ENCODE measurements at places on chromosomes 11 and 22. TPM values are rescaled to one million over a fixed set of nuclear protein-coding genes. Genes with fewer than 3 reads are reported as not detected.
A peak's percentile ranks its signal among the peaks of the same experiment; 100 is the strongest.

The TSPAN32 gene
- polyA plus RNA-seq: 5.4 TPM

The KCNJ5 gene
- 0.59 TPM for polyA plus RNA-seq

The SPATA19 gene
- not detected for polyA plus RNA-seq

The RHBDD3 gene
- polyA plus RNA-seq: 19.9 TPM

The PTPN5 gene
- 0.18 TPM for polyA plus RNA-seq

The HEPHL1 gene
- polyA plus RNA-seq: not detected

The CDC45 gene
- polyA plus RNA-seq: 12.6 TPM

The LDHAL6A gene
- 0.27 TPM for polyA plus RNA-seq

GRCh38 chr11:128779036-128779435 is 85.2 kb downstream of the FLI1 start:
- no peak for DNase-seq

GRCh38 chr22:48857202-48857805 is 970.4 kb downstream of the BRD1 start:
- no peak for DNase-seq

GRCh38 chr11:17760102-17761029 is 25.8 kb downstream of the KCNC1 start:
- DNase-seq: peak; percentile 33

- DNase-seq: no peak
Measured at GRCh38 chr11:118358071-118358470, 1.3 kb upstream of the UBE4A start.

- DNase-seq: peak; percentile 9
Measured at GRCh38 chr11:103170865-103171264, 61.6 kb downstream of the DYNC2H1 start.

GRCh38 chr22:50703726-50704509 is 31.3 kb downstream of the SHANK3 start:
- DNase-seq: no peak

GRCh38 chr11:74725701-74726100 is 5.5 kb downstream of the CHRDL2 start:
- no peak for DNase-seq

DNA sequence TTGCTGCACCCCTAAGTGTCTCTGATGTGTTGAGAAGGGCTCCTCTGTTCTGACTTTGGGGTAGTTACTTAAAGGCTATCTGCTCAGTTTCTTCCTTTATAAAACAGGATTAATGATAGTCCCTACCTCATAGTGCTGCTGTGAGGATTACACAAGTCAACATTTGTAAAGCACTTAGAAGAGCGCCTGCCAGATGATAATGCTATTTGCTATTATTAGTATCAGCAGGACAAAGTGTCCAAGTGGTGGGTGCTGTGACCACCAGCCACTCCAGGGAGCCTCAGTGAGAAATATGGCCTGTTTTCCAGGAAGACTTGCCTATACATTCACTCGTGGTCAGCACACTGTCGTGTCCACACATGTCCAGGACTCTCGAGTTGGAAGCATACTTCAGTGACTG is 16.2 kb downstream of the POU2F3 start:
- DNase-seq: no peak

GRCh38 chr11:78080818-78081495 is 1.3 kb upstream of the NDUFC2 start:
- DNase-seq: no peak

GRCh38 chr11:110972640-110973039 is 260.4 kb upstream of the ARHGAP20 start:
- DNase-seq: no peak

- DNase-seq: no peak
Measured at GRCh38 chr11:35826006-35826405, 117.9 kb upstream of the LDLRAD3 start.

- no peak for DNase-seq
Measured at GRCh38 chr11:77086521-77087472, 15.8 kb upstream of the OMP start.

- no peak for DNase-seq
Measured at GRCh38 chr11:76789443-76789719, 6.2 kb downstream of the TSKU start.

DNA sequence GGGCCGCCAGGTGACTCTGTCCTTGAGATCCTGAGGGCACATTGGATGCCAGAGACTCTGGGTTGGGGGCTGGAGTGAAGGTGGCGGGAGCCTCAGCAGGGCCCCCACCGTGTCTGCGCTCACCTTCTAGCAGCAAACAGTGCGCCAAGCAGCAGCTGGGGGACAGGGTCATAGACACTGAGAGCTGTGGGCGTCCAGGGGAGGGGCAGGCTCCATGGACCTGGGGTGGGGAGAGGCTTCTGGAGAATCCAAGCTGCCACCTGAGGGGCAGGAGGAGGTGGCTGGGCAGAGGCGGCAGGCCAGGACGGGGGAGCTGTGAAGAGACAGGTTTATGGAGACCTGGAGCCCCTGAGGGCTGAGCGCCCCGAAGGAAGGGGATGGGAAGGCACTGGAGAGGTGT is 8.0 kb downstream of the PHRF1 start:
- no peak for DNase-seq

DNA sequence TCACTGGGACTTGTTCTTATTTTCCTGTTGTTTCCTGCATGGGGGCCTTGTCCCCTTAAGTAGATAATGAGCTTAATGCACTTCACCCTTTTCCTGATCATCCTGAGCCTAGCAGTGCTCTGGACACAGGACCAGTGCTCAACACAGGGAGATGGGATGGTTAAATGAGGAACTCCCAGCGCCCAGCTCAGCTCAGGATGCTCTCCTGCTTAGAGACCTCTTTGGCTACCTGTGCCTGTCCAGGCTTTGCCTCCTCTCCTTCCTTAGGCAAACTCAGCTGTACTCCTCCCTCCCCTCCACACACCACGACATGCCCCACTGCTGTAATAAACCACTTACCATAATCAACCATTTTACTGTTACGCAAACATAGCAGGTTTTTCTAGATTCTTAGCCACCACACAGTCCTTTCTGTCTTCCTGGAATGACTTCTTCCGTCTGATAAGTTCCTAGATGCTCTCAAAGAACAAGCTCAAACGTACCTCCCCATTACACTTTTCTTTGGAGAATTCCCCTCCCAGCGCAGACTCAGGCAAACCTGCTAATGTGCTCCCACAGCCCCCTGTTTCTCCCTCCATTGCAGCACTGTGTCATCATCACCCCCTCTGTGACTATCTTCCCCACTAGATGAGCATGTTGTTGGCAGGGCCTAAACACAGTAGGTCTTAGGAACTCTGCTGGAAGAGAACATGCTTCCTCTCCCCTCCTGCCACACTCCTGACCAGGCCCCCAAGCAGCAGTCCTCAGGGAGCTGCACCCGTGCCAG is 113.6 kb downstream of the MICAL2 start:
- DNase-seq: no peak

DNA sequence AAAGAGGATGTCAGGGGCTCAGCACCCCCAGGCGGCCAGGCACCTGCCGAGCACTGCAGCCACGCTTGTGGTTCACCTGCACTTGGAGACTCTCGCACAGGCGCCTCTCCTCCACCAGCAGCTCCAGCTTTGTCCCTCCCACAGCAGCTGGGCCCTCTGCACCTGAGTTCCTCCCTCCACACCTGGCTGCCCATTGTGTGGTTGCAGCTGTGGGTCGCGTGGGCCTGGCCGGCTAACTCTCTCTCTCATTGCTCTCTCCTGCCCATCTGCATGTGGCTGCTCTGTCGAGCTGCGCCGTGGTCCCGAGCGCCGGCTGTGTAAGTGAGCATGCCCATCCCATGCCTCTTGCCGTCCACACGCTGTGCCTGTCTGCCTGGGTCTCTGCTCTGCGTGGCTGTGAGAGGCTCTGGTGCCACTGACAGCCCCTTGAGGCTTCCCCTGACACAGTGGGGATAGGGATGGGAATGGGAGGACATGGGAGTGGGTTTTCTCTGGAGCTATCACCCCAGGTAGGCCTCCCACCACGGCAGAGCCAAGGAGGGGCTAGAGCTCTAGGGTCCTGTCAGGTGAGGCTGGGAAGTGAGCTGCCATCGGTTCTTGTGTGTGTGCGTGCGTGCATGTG is 8.5 kb upstream of the ACR start:
- DNase-seq: no peak

DNA sequence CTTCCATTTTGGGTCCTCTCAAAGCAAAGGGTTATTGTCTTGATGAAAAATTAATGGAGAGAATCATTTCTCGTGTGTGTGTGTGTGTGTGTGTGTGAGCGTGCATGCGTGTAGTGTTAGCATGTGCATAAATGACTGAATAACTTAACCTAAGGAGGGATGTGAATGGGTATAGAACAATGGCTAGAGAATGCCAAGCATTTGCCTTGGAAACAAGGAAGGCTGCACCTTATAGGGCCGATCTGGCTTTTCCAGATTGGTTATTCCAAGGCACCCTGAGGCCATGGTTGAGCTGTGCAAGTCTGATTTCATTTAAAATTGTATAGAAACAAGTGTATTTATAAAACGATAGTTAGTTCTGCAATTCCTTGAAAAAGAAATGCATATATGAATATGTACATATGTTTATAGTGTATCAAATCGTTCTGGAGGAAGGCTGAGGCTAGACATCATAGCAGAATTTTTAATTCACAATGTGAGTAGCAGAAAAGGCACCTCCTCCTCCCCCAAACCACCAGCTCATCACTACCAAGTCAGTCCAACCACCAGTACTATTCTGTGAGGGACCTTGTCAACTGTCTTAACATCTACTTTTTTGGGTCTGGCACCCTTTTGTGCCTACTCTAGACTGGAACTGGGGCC is 322.7 kb upstream of the ISX start:
- DNase-seq: no peak

DNA sequence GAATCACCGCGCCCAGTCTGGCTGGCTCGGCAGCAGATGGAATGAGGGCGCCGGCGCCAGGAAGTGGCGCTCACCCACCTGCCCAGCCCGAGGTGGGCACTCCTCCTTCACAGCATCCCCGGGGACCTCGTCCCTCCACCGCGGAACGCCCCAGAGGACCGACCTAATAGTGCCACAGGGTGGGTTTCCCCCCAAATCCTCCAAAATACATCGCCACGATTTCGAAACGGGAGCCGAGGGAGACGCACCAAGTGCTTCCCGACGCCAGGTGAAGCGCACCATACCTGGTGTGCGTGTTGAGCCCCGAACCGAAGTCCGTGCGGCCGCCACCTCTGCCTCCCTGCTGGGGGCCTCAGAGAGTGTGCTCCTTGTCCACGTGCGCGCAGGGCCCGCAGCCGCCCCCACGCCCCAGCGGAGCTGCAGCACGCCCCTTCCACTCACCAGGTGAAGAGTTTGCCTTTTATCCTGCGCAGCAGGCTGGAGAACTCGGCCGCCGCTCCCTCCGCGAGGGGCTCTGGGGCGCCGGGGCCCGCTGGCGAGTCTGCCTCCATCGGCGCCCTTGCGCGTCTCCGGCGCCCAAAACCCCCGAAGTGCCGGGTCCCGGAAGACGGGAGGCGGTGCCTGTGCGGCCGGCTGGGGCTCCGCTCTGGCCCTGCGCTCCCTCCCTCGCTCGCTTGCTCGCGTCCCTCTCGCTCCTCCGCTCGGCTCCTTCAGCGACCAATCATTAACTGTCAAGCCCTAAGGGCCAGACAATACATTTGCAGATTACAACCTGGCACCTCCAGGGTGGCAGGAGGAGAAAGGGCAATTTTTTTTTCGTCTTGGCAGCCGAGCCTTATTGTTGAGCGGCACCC is at the start of gene SLC35F2:
TSS of gene SLC35F2 (minus strand) at position 571 of the 854 bp plus-strand sequence. CDS start at position 551, 20 bp downstream.
- DNase-seq: peak; percentile 72

DNA sequence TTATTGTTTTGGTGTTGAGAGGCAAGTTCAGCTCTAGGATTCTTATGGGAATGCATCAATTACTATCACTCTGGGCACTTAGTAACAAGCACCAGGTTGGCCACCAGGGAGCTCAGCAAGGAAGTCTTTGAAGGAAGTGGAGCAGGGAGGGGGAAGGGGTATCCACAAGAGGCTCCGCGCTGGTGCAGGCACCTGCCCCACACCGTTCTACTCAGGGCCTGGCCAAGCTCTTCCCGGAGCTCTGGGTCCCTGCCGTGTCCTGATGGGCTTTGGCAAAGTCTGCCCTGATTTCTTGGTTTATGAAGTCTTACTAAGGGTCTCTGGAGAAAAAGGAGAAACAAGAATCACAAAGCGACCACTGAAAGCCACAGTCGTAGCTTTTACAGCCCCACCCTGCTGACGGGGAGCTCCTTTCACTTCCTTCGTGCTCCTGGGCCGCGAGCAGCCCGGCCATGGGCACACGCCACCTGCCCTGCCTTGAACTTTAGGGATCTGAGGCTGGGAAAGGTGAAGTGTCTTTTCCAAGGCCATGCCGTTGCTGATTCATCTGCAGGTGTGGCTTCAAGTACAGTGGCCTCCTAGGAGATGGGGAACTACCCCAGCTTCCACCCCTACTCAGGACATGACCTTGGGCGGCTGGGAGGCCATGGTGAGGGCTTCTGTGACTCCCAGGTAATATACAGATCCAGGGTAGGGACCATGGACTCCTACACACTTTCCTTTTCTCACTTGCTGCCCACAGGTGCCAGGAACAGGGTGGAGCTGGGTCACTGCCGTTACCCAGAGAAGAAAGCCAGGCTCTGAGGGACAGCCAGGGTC is 15.9 kb upstream of the LRRC32 start:
- DNase-seq: no peak

- DNase-seq: no peak
Measured at GRCh38 chr22:21622919-21623647, 6.7 kb downstream of the YDJC start.
